C1 segment of cervical spinal cord (tissue), 14 donors: ENCODE measurements at places on chromosomes 7 and 10.

DNA sequence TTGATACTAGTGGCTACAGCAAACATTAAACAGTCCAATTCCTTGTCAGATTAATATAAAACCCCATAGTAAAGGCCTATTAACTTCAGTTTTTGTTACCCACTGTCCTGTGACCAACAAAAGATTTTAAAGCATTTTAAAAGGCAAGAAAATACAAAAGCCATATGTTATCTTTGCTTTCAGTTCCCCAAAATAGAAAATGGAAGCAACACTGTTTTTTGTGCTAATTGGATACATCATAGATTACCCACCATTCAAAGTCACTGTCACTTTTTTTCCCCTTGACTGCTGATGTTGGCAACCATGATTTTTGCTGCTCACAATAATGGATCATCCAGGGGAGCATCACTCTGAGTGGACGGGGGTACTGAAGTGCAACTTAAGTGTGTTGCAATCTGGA lies 52.4 kb upstream of the TMEM140 start:
- no peak for DNase-seq

DNA sequence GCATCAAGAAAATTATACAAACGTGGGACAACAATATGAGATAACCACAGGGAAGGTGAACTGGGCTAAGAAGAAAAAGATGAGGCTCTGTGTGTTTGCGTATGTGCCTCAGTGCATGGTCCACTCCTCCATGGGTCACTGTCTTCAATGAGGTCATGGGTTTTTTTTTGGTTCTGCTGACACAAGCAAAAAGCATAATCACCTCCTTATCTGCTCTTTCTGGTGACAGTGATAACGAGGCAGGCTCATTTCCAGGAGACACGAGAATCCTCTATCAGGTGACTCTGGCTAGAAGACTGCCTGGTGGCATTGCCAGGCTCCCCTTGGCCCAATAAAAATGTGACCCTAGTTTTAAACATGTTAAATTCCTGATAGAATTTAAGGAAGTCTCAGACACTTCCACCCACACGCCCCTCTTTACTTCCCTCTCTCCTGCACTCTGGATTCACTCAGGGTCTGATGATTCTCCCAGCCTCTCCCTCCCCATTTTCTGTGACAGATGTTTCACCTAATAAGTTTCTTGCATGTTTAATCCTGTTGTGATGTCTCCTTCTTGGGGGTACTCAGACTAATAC lies 35.3 kb upstream of the CDCA7L start:
- no peak for DNase-seq

DNA sequence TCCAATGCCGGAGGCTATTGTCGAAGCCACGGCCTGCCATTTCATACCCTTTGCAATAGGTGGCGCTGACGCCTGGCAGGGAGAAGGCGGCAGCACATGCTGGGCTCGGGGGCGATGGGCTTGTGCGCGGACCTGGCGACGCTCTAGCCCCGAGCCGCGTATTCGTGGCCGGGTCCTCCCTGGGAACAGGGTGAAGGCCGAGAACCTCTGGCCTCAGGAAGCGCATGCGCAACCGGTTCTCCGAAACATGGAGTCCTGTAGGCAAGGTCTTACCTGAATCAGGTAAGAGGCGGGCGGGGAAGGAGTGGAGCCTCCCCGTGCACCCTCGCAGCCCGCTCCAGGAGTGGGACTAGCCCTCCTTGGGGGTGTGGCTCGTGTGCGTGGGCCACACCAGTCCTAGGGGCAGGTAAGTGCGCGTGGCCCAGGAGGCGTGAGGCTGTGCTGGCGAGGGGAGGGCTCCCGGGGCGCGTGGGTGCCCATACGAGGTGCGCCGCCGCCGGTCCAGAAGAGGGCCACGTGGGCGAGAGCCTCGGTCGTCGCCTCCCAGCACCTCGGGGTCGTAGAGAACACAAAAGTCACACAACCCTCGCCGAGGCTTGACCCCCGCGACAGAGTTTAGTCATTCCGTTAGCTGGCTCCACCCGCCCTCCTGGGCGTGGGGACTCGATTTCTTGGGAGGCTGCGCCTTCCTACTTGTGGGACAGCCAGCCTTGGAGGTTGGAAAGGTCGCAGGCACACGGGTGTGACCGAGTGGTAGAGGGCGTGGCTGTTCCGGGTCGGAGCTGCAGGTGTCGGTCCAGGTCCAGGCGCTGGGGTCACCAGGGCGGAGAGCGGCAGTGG lies 5.6 kb upstream of the MEST start:
- no peak for DNase-seq

- no peak for DNase-seq
Measured at GRCh38 chr7:2517026-2517425, 2.5 kb upstream of the LFNG start.

GRCh38 chr10:122176232-122177213 lies 94.6 kb upstream of the BTBD16 start:
- DNase-seq = no peak

GRCh38 chr7:95267754-95268153 lies 56.6 kb downstream of the PON1 start:
- DNase-seq = no peak

DNA sequence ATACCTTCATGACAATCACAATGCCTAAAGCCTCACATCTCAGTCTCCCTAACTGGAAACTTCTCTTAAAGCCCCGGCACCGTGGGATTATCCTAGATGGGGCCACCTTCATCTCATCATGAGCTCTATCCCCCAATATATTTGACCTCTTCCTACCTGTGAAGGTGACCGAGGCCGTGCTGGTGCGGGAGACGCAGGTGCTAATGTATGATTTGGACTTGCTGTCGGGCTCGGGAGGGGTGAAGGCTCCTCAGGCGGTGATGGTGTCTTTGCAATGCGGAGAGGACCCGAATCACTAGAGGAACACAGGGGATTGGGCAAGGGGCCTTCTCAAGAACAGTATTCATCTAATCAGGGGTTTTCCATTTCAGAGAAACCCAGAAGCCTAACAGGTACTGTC lies 168.4 kb downstream of the AMPH start:
- DNase-seq = no peak

DNA sequence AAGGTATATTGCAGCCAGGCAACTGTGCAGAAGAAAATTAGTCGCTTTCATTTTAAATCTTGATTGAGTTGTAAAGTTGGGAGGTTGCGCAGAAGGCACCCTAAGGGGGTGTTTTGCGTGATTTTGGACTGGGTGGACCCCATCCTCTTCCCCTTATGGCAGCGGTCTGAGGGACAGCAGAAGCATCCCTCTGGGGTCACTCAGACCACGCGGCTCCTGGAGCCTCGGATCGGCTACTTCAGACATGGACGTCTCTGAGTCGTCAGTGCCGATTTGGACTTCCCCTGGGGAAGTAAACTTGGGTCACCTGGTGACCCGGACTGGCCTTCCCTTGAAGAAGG lies 639.0 kb upstream of the DPP6 start:
- DNase-seq = no peak

DNA sequence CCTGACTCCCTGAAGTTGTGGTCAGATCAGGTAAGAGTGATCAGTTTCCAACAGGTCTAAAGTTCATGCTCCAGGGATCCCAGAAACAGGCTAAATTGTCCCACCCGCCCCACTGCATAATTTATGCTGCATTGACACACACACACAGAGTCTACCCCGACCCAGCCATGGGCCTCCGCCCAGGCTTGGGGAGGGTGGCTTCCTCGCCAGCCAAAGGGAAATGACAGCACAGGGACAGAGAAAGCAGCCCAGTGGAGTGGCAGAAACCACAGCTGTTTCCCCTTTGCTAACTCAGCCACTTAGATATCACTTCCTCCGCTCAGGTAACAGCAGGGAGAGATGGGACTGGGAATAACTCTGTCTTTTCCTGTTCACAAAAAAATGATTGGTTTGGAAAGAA lies 9.4 kb downstream of the SH3PXD2A start:
- no peak for DNase-seq

GRCh38 chr10:110857265-110858171 lies 14.2 kb upstream of the PDCD4 start:
- no peak for DNase-seq

- no peak for DNase-seq
Measured at GRCh38 chr10:71081229-71081560, 131.2 kb upstream of the UNC5B start.

- no peak for DNase-seq
Measured at GRCh38 chr7:143416565-143417149, 8.0 kb upstream of the EPHA1 start.

DNA sequence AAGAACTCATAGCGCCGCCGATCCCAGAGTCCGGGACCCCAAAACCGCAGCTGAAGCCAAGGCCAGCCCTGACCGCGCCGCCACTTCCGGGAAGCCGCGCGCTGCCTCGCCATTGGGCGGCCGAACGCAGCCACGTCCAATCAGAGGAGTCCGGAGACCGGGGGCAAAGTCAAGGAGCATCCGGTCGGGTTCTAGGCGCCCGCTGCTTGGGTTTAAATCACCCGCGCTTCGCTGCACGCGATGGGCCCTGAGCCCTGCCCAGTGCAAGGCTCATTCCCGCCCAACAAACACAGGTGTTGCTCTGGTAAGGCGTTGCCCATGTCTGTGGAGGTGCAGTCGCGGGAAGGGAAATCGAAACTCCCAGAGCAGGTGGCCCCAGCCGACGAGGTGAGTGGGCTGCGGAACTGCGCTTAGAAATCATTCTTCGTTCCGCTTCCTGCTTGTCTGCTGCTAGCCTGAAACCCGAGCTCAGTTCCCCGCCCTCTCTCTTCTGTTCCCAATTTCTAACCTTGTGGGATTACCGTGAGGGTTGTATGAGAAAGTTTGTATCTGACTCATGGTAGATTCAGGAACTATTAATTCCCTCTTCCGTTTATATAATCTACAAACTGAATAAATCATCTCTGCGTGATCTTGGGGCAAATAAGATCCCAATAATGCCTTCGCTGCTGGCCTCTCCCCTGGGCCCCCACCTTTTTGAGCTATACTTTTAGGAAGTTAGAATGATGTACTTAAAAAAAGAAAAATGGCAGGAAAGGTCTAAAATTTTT lies at the start of gene DCLRE1C:
Gene DCLRE1C (minus strand): TSS at position 96 of the 770 bp plus-strand sequence. CDS start 86 bp downstream, at position 10.
- DNase-seq = peak; percentile 92

DNA sequence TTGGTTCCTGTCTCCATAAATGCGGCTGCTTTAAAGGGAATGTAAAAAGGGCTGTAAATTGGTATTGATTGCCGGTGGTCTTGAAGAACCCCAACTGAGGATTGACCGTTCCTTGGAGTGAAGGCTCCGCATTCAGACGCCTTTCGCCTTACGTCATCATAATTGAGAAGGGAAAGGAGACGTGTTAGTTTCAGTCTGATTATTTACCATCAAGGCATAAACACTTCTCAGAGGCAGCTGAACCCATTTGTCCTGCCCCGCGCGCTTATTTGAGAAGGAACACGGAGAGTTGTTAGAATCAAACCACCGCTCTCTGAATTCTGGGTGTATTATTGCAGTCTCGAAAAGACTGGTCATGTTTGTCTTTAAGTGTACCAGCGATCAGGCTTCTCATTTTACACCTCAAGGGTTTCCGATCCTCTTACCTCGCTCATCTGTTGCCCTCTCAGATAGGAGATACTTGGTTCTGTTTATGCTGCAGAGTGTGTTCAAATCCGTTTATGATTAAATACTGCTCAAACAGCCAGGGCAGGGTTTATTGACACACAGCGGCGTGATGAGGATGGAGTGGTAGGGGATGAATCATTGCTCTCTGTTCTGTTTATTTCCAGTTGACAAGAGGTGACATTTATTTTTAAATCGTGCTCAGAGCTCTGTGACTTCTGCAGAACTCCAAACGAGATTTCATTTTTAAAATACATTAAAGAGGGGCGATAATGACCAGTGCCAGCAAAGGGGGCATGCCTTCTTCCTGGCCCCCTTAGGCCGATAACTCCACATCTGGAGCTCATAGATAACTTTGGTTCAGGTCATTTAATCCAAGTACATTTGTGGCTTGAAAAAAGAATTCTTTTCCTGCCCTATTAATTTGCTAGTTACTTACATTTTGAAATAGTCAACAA lies 30.4 kb downstream of the FOXK1 start:
- DNase-seq = no peak
